ENCODE measurements at places on chromosomes 3 and 15.
A peak's percentile ranks its signal among the peaks of the same experiment; 100 is the strongest.

DNA sequence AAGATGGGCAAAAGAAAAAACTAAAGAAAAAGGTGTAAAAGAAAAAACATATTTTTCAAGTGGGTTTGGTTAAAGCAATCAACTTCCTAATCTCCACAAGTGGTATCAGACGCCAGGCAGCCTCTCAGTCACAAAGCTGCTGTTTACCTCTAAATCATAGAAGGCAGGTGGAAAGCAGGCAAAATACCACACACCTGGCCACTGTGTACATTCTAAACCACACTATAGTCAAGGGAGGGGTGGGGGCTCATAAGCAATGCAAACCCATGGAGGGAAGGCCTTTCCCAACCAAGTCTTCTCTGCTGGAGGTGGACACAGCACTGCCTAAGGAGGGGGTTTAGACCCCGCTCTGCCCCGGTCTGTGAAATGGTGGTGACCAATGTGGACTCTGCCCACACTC is 50.4 kb downstream of the MCF2L2 start:
- DNase-seq, result no peak

DNA sequence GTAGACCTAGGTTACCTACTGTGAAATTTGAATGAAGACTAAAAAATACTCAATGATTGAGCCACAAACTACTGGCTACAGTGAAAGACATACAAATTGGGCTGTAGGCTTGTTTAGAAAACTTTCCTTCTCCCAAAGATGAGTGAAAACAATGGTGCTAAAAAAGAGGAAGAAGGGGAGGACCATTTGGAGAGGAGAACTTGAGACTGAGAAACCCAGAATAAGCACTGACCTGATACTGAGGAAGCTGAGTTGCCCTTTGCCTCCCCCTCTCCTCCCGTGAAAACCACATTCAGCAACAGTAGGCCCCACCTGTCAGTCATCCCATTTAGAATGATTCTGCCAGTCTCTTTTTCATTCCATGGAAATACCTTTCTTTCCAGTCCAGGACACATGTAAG is 484.0 kb upstream of the TGFBR2 start:
- DNase-seq, result no peak

DNA sequence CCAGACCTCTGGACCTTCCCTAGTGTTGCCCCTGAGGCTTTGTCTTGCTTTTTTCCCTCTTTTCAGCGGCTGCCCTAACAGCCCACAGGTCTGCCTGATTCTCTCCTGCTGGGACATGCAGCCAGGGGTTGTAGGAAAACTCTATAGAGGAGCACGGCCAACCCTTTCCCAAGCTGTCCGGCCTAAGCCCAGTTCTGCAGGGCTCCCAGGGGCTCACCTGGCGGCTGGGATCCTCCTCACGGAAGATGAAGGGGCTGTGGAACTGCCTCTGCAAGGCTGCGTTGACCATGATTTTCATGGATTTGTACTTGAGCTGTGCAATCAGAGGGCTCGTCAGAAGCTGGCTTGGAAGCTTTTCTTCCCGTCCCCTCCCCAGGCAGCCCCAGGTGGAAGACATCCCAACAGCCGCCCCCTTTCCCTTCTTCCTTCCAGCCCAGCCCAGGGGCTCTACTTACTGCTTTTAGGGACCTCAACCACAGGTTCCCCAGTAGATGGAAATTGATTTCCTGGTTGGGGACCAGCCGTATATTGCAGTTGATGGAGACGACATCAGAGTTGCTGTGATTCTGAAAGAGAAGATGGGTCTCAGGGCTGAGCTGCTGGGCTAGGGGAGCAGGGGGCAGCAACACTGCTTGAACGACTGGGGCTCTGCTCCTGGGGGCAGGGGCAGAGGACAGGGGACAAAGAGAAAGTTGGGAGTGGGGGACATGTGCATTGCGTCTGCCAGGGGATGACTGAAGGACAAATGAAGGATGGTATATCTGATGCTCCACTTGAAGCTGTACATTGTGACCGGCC is 29.8 kb downstream of the FEM1B start:
- DNase-seq, result no peak

DNA sequence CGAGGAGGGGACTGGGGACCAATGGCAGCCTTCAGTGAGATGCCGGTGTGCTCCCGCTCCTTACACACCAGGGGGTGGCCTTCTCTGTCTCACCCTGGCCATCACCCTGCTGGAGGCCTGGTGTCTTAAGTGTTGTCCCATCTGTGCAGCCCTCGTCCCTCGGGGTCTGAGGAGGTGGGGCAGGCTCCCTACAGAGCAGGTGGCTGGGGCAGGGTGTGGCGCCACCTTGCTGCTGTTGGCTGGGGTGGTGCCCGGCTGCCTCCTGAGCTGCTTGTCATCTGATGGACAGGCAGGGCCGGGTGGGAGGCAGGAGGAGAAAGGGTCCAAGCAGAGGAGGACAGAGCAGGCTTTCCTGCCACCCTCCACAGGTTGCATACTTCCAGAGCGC is 25.9 kb downstream of the PTPN23 start:
- no peak for DNase-seq

GRCh38 chr3:52857133-52857532 is 22.3 kb upstream of the MUSTN1 start:
- no peak for DNase-seq

- DNase-seq, result peak; percentile 91
Measured at GRCh38 chr15:57551715-57552677, 39.7 kb upstream of the MYZAP start.
